ENCODE measurements at places on chromosomes 4 and X.

- DNase-seq = no peak
Observed at GRCh38 chrX:1401611-1402430, 9.9 kb upstream of the SLC25A6 start.

GRCh38 chr4:1806223-1806564 is 13.1 kb downstream of the FGFR3 start:
- DNase-seq = no peak

- no peak for DNase-seq
Observed at GRCh38 chrX:152818356-152818755, 12.2 kb downstream of the CETN2 start.

DNA sequence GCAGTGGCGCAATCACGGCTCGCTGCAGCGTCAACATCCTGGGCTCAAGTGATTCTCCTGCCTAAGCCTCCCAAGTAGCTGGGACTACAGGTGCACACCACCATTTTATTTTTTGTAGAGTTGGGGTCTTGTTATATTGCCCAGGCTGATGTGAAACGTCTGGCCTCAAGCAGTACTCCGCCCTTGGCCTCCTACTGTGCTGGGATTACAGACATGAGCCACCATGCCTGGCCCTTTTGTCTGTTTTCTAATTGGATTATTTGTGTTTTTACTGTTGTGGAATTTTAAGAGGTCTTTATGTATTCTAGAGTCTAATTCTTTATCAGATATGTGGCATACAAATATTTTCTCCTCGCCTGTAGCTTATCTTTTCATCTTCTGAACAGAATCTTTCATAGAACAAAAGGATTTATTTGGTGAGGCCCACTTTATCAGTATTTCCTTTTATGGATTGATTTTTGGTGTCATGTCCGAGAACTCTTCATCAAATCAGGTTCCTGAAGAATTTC is 18.9 kb downstream of the PLS3 start:
- no peak for DNase-seq

DNA sequence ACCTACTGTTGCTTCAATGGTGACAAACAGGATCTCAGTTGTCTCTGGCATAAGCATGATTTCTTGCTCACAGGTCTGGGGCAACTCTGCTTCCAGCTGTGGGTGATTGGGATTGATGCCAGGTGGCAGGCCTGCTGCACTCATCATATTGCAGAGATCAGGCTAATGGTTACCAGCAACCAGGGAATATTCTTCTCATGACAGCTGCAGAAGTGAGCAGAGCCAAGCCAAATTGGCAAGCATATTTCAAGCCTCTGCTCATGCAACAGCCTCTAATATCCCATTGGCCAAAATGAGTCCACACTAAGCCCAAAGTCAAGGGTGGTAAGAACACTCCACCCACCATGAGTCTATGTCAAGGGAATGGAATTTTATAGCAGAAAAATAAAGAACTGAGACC is 26.7 kb upstream of the TBC1D19 start:
- DNase-seq = no peak

- DNase-seq = no peak
Observed at GRCh38 chr4:92136434-92136833, 167.3 kb upstream of the GRID2 start.

DNA sequence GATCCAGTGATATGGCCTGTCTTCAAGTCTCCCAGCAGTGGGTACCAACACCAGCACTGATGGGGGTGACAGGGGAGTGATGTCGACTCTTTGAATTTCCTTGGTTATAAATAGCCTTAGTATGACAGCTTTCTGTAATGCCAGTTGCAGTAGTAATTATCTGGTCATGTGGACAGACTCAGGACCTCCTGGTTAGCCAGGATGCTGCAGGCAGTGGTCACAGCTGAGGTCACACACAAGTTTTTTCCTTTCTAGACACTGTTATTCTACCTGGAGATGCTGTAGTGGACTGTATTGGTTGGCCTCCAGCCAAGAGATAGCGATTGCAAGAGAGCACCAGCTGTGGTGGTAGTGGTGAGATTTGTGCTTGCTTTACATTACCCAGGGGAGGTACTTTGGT is 63.6 kb downstream of the UPRT start:
- DNase-seq = no peak

DNA sequence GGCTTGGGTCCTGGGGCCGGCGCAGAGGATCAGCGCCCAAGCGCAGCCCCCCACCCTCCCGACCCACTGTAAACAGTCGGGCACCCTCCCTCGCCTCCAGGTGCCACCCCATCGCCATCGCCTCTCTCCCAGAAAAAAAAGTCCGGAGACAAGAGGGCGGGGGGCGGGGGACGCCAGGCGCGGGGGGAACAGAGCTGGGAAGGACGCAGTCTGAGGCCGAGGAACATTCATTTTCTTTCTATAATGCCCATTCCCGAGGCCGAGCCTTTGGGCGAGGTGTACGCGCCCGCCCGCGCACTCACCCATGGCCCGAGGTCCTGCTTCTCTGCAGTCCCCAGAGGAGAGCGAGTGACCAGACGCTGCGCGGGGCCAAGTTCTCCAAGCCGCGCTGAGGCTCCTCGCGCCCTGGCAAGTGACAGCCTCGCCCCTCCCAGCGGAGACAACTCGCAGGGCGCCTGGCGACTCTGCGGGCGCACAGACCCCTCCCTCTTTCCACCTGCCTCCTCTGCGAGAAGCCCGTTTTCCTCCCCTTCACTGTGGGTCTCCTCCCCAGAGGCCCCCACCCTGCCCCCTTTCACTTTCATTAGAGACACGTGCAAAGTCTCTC is 63.5 kb upstream of the WDR17 start:
- peak; percentile 61 for DNase-seq

DNA sequence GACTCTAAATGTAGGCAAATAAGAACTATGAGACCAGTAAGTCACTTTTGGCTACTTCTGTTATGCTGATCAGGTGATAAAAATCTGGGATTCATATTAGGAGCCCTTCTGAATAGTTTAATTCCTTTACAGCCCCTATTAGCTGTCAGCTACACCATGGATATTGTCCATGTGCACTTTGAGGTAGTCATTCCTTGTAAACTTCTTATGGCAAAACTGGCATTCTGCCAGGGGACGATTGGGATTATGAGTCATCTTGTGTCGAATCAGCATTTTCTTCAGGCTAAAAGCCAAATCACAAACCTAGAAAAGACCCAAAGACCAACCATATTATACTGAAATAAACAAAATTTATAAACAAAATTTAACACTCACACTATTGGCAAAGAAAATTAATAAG is 227.6 kb downstream of the PRDM5 start:
- peak; percentile 82 for DNase-seq

GRCh38 chr4:100631281-100631968 is 113.6 kb upstream of the EMCN start:
- DNase-seq = no peak

GRCh38 chr4:4861390-4862018 is 2.0 kb downstream of the MSX1 start:
- DNase-seq = no peak

- DNase-seq = no peak
Observed at GRCh38 chr4:134944115-134944514, 742.5 kb upstream of the PABPC4L start.

DNA sequence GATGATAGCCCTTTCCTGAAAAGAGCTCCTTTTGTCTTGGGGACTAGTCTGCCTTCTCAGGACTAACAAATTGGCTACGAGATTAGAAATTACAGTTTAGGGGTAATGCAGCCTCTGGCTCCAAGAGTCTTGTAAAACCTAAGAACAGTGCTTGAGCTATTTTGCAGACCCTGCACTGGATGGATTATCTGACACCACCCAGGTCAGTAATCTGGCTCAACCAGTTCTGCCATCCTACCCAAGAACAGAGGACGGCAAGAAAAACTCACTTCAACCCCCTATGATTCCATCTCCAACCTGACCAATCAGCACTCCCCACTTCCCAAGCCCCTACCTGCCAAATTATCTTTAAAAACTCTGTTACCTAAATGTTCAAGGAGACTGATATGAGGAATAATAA is 225.1 kb downstream of the FAM47A start:
- DNase-seq = no peak

- no peak for DNase-seq
Observed at GRCh38 chr4:2390784-2391421, 27.5 kb downstream of the ZFYVE28 start.

GRCh38 chr4:28518561-28519165 is 1658.0 kb downstream of the STIM2 start:
- DNase-seq = peak; percentile 69

DNA sequence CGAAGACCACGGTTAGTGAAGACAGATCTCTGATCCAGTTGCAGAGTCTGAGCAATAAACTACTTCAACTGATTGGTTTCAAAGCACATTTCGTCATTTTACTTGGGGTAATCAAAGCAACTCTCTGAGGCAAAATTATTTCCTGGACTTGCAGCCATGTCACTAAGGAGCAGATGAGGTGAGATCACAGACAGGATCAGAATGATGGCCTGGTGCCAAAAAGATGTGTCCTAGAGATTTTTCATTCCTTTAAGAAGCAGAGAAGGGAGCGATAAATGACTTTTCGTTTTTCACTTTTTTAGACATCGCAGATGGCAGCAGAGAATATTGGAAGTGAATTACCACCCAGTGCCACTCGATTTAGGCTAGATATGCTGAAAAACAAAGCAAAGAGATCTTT is 83.9 kb downstream of the PTTG2 start:
- no peak for DNase-seq

- DNase-seq = no peak
Observed at GRCh38 chr4:139715746-139716391, 50.2 kb downstream of the MGST2 start.

- DNase-seq = no peak
Observed at GRCh38 chrX:153769158-153769864, 5.3 kb downstream of the PLXNB3 start.

DNA sequence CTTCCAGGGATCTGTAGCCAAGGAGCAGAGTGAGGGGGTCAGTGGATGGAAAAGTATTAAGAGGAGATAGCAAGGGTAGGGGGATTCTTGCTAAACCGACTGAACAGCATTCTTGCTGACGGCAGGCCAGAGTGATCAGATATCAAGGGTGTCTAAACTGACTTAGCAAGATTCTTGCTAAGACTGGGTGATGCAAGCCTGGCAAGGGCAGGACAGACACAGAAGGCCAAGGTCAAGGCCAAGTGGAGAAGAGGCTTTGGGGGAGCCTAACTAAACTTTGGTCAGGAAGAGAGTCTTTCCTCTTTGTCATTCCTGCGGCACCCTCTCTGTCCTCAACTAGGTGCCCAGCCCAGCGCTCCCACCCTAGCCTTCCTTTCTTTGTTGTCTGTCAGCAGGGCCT is 799 bp downstream of the XPNPEP2 start:
- DNase-seq = no peak

Measured in ELR (cell line).